A549 (cell line): ENCODE measurements at places on chromosomes 1 and 21.

GRCh38 chr1:218112862-218113261 lies 172.2 kb upstream of the RRP15 start:
- no peak for DNase-seq

GRCh38 chr21:38538353-38538752 lies 40.1 kb upstream of the ERG start:
- DNase-seq, result no peak

- no peak for DNase-seq
These were observed 8.3 kb upstream of the CD101 start for GRCh38 chr1:116993286-116993685.

GRCh38 chr1:228920831-228921230 lies 185.6 kb downstream of the RHOU start:
- DNase-seq, result no peak

DNA sequence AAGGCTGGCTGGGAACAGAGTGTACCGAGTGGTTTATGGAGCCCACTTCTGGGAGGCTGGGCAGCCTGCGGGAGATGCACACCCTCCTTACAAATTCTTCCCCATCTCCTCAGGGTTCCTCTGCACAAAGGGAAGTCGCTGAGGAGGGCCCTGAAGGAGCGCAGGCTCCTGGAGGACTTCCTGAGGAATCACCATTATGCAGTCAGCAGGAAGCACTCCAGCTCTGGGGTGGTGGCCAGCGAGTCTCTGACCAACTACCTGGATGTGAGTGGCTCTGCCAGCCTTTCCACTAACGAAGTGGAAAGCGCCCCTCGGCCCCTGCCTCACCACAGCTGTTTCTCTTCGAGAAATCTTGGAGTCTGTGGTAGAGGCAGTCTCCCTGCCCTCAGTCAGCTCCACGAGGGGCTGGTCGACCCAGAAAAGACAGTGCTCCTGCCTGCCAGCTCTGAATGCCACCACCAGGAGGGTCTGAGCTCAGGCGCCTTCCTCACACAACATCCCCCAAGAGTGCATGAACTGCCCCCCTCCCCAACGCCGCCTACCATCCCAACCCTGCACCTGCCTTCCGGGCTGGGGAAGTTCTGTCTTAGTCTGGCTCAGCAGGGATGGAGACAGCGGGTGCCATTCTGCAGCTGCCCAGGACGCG lies 31.8 kb downstream of the PROK1 start:
- no peak for DNase-seq

GRCh38 chr1:161114556-161114955 lies 3.3 kb downstream of the PFDN2 start:
- DNase-seq, result no peak

- DNase-seq, result no peak
These were observed 37.5 kb upstream of the KCTD3 start for GRCh38 chr1:215529571-215529970.
